ENCODE measurements at places on chromosomes 4 and X.
A peak's percentile ranks its signal among the peaks of the same experiment; 100 is the strongest.

GRCh38 chr4:20889901-20890300, 189.6 kb downstream of the PACRGL start:
- no peak for DNase-seq

DNA sequence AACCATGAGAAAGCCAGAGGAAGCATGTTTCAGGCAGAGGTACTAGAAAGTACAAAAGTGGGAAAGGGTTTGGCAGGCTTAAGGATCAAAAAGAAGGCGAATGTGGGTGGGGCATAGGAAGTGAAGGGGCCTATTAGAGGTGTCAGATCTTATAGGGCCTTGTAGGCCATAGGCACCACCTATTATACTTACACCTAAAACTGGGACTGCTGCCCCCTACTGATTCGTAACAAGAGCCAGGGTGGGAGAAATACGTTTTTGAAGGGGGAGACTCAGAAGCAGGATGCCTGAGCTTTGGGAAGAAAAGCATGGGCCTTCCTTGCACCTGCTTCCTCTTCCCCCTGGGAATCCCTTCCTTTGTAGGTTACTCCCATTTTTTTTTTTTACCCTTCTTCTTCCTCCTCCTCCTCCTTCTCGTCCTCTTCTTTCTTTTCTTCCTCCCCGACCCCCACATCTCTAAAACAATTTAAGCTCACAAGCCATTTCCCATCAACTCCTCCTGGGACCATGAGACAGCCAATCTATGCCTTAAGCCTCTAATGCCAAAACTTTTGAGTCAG, 40.7 kb upstream of the GPC3 start:
- no peak for DNase-seq

- DNase-seq, result no peak
Observed at GRCh38 chr4:52948057-52948423, 85.9 kb downstream of the RASL11B start.

GRCh38 chr4:138096384-138097062, 145.6 kb downstream of the SLC7A11 start:
- no peak for DNase-seq

DNA sequence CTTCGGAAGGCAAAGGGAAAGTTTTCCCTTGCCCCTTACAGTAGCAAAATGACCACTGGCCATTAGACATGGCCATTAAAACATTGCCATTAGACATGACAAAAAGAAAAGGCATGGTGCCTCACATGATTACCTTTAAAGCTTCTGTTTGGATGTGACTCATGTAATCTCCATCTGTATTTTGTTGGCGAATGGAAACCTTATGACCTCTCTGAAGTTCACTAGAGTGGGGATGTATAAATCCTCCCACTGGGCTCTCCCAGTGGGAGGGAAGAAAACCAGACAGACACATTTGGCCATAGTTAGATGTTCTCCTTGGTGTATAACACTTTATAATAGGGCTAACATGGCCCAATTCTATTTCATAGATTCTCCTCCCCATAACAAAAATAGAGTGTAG, 152.6 kb downstream of the MAGEB17 start:
- no peak for DNase-seq

DNA sequence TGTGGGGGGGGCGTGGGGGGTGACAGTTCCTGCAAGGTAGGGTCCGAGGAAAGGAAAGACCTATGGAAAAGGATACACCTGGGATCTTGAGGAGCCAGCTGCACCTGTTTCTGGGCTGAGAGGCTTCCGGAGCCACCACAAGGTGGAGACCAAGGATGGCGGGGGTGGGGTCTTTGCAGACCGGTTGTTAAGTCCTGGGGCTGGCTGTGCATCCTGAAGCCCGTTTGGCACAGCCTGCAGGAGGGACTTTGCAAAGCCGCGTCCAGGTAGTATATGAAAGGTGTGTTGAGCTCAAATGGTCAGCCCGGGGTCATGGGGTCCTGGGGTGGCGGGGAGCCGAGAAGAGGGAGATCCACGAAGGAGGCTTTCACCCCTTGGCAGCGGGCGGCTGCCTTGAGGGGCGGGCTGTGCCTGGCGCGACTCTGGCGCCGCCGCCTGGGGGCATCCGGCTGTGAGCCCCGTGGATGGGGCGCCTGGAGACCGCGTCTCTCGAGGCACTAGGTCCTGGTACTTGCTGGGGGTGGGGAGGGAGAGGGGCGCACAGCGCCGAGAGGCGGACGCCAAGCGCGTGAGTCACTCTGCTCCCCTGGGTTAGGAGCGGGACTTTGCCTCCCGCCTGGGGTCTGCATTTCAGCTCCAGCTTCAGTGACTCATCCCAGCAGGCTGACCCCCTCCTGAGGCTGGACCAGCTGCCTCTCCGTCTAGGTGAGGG, 58.2 kb upstream of the DYNLT3 start:
- peak; percentile 0 for DNase-seq
